NCI-H1417 treated with DMSO at 0.1 percent for 48 hours (cell line): ENCODE measurements at places on chromosomes 3 and 15.

DNA sequence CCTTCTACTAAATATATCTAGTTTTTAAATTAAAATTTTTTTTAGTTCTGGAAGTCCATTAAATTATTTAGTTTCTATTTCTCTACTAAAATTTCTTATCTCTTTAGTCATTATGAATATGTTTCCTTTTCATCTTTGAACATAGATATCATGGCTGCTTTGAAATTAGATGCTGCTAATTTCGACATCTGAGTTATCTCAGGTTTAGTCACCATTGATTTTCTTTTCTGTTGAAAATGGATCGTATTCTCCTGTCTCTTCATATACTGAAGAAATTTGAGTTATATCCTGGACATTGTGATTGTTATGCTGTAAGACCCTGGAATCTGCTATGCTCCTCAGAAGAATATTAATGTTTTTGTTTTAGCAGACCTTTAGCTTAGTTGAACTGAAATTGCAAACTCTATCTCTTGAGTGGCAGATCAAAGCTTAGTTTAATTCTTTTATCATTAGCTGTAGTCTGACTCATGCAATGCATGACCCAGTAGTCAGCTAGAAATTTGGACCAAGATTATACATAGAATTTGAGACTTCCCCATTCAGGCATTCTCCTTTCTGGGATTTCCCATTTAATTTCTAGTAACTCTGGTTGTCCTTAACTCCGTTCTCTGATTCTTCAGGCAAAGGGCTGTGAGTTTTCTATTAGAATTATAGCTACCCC, 439.8 kb upstream of the IL12A start:
- no peak for DNase-seq

DNA sequence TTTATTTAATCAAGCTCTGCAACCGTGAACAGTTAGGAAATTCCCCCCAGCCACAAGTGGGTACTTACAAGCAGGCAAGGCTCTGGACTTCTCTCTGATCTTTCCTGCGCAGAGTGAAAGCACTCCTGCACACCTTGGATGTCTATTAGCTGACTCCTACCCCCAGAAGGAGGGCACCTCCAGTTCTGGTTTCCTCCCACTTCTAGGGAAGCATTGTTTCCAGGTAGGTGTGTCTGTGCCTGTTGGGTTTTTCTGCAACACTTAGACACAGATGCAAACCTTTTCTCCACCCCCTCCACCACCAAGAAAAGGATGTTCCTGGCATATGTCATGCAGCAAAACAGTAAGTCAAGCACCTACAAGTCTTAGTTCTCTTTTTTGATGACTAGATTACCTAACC, at the start of gene ZBED2:
ZBED2 (minus strand) TSS at position 115 of the 400 bp plus-strand sequence. CDS start 1,145 bp downstream, outside the sequence.
- DNase-seq, result no peak

- no peak for DNase-seq
Measured at GRCh38 chr15:64991536-64992135, 1.9 kb upstream of the SPG21 start.

GRCh38 chr3:148074946-148075345, 622.8 kb upstream of the AGTR1 start:
- DNase-seq, result peak; percentile 32

GRCh38 chr3:186248850-186249249, 113.2 kb downstream of the DGKG start:
- no peak for DNase-seq

DNA sequence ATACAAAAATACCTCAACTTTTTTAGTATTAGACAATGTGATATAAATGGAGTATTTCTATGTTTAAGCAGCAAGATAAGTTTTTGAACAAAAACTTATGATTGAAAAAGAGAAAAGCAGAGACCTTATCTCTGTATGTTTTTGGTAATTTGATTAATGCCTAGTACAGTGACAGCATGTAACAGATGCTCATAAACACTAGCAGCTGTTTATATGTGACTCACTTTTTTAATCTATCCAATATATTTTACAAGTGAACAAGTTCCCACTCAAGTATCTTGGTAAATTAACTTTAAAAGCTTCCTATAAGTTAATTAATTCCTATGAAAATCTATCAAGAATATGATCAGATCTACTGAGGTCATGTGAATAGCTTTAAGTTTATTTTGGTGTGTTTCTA, 55.1 kb downstream of the NGLY1 start:
- DNase-seq, result no peak

GRCh38 chr15:45376967-45377608, 1.3 kb downstream of the GATM start:
- DNase-seq, result no peak

GRCh38 chr3:143712522-143712921, 135.7 kb downstream of the SLC9A9 start:
- DNase-seq, result no peak

- DNase-seq, result no peak
Measured at GRCh38 chr3:187783098-187783497, 37.8 kb upstream of the BCL6 start.

GRCh38 chr3:49237344-49237743, 39.7 kb downstream of the C3orf62 start:
- no peak for DNase-seq

GRCh38 chr3:123070510-123070909, 3.7 kb downstream of the PDIA5 start:
- no peak for DNase-seq

DNA sequence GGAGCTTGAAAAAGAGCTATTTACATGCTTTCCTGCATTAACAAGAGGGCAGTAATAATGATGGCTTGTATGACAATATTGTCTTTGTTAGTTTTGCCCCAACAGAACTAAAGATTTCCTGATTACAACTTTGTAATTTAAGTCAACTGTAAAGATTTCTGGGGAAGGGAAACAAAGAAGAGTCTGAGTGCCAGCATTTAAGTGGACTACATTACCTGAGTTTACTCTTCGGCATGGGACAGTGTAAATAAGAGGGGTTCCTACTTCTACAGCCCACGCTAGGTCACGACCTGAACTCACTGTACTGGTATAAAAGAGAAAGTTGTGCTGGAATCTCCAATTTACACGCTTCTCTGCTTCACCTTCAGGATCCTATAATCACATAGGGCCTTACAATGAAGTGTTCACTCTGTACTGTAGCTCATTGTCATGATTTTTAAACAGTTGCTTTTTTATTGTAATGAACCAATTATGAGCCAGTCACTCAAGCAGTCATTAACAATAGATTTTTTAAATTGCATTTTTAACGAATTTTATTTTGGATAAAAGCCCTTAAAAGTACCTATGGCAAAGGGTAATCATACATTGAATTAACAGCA, 39.6 kb downstream of the DPH6 start:
- no peak for DNase-seq

DNA sequence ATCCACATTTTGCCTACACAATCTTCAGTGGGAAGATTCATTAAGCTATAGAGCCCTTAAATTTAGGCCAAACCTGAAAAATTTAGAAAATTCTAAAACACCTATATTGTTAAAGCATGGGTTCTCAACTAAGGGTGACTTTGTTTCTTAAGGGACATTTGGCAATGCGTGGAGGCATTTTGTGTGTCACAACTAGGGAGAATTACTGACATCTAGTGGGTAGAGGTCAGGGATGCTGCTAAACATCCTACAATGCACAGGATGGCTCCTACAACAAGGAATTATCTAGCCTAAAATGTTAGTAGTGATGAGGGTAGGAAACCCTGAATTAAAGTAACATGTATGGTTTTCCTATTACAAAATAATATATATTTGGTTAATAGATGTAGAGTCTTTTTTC, 55.8 kb downstream of the TBC1D5 start:
- DNase-seq, result no peak

GRCh38 chr3:20051123-20051806, 11.0 kb downstream of the KAT2B start:
- no peak for DNase-seq

GRCh38 chr3:175778994-175779393, 919.9 kb downstream of the NAALADL2 start:
- no peak for DNase-seq

DNA sequence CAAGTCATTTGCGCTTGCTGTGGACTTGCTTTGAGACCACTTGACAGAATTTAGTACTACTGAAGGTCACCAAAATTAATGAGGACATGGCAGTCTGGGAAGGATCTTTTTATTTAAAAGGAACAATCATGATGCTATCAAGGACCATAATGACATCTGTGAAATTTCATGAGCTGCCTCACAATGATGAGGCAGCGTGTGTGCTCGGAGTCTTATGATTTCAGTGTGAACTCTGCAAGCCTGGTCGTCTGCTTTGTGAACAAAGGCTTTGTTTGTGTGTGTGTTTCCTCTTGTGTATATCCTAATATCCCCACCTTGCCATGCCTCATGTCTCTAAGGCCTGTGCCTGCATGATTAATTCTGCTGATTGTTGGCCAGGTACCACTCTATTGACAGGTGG, 46.7 kb downstream of the RAD54L2 start:
- DNase-seq, result no peak

DNA sequence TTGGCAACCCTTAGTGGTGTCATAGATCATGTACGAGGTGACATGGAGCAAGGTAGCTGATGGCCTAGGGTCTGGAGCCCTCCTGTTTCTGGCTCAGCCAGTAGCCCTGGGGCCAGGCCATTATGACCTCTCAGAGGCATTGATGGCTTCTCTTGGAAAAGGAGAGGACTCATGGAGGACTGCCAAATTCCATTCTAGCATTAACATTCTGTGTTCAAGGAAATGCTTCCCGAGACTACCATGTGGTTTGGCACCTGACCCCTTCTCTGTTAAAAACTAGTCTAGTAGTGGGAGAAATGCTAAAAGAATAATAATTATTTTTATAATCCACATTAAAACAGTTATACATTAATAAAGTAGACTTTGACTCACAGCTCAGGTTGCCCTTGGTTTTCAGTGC, 40.2 kb upstream of the ADAMTSL3 start:
- no peak for DNase-seq

DNA sequence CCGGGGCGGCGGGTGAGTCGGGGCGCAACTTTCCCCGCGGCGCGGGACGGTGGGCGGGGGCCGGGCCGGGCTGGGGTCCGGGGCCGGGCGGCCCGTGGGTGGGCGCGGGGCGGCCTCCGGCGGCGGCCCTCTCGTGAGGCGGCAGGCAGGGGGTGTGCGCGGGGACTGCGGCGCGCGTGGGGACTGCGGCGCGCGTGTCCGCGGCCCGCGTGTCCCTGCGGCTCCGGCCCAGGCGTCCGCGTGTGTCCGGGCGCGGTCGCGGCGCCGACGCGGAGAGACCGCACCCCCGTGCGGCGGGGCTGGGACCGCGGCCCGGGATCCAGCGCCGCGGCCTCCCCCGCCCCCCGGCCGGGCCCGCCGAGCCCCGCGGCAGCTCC, 349 bp downstream of the PLXNA1 start:
- no peak for DNase-seq

GRCh38 chr15:37084602-37085001, 15.7 kb downstream of the MEIS2 start:
- no peak for DNase-seq

GRCh38 chr15:64389036-64389435, 1.4 kb downstream of the TRIP4 start:
- no peak for DNase-seq

GRCh38 chr3:152593242-152593641, 241.7 kb upstream of the P2RY1 start:
- no peak for DNase-seq

- no peak for DNase-seq
Measured at GRCh38 chr3:181454451-181455027, 257.2 kb upstream of the SOX2 start.

DNA sequence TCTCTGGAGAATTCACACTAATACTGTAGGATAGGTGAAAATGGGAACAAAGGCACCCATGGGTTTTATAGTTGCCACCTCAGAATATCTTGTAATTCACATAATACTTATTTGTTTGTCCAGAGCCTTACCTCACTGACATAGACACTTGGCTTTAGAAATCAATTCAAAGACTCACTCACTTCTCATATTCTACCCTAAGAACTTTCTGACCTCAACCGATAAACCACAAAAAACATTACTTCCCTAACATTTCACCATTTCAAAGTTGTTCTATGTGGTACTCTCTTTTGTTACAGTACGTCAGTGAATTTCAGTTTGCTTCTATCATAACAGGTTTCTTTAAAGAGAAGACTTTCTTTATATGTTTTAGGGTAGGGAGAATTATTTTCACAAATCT, 359.3 kb downstream of the IGSF11 start:
- DNase-seq, result no peak

DNA sequence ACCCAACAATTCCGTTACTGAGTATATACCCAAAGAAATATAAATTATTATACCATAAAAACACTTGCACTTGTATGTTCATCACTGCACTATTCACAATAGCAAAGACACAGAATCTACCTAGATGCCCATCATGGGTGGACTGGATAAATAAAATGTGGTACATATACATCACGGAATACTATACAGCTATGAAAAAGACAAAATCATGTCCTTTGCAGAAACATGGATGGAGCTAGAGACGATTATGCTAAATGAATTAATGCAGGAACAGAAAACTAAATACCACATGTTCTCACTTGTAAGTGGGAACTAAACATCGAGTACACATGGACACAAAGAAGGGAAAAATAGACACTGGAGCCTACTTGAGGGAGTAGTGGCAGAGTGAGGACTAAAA, 185.3 kb downstream of the PYDC2 start:
- DNase-seq, result no peak

DNA sequence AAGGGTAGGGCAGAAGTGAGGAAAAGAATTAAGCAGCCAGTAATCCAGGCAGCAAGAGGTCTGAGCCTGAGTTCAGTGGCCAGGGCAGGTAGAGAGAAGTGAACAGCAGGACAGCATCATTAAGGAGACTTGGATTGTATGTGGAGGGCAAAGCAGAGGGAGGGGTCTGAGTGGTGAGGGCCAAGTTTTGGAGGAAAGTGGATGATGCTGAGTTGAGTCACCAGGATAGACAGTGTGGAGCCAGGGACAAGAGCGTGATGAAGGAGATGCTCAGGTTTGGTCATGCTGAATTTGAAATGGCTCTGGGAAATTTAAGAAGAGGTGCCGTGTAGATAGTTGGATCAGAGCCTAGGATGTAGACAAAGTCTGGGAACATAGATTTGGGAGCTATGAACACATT, 93.1 kb downstream of the ARHGEF26 start:
- DNase-seq, result no peak

DNA sequence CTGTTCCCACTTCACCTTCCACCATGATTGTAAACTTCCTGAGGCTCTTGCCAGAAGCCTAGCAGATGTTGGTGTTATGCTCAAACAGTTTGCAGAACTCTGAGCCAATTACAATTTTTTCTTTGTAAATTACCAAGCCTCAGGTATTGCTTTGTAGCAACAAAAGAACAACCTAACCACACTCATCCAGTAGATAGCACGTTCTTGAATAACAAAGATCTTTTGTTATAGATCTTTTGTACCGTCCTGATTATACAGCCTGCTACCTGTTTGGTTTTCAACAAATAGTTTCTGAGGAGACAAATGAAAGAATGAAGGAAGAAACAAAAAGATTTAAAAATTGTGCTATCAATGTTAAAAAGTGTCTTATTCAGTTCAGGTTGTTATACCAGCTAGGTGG, 474.7 kb upstream of the ALCAM start:
- no peak for DNase-seq

DNA sequence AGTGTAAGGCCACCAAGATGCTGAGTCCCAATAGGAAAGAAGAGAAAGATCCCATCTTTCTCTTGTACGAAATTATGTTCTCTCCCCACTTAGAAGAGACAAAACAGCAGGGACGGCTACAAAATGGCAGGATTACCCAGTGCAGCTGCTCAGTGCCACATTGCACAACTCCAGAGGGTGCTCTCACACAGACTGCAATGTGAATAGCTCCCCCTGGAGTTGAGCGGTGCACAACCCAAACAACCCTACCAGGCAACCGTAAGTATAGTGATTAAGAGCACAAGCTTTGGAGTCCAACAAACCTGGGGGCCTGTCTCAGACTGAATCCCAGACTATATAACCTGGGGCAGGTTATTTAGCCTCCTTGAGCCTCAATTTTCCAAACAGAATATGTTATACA, 3.1 kb upstream of the BHLHE40 start:
- DNase-seq, result no peak

GRCh38 chr3:49721596-49721895, 2.1 kb upstream of the AMIGO3 start:
- no peak for DNase-seq
